ENCODE measurements at places on chromosomes 2 and 18.

GRCh38 chr2:79630060-79630459 is 117.2 kb downstream of the CTNNA2 start:
- peak; percentile 30 for DNase-seq

DNA sequence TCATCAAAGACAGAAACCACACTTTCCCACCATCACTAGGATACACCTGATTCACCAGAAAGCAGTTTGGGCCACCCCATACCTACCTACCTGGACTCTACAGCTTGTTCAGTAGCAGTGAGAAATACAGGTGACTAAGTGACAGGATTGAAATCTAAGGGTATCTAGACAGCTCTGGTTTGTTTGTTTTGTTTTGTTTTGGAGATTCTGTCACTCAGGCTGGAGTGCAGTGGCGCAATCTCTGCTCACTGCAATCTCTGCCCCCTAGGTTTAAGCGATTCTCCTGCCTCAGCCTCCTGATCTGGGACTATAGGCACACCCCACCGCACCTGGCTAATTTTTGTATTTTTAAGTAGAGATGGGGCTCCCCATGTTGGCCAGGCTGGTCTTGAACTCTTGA is 3.1 kb downstream of the TTC21B start:
- DNase-seq: no peak

DNA sequence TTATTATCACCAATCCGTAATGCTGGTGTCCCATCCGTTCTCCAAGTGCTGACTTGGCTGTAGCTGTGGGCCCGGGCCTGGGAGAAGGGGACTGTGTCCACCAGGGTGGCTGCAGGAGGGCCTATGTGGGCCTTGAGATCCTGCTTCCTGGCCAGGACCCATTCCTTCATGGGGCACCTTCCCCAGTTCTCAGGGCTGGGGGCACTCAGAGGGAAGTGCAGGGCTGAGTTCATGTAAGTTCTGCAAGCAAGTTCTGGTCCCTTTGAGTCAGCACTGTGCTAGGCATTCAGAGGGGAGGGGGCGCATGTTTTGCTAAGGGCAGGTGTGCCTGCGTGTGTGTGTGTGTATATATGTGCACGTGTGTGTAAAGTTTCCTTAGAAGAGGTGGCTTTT is 94.0 kb downstream of the GLI2 start:
- no peak for DNase-seq

- no peak for DNase-seq
These were observed 205.1 kb downstream of the TNS1 start for GRCh38 chr2:217797661-217798069.

DNA sequence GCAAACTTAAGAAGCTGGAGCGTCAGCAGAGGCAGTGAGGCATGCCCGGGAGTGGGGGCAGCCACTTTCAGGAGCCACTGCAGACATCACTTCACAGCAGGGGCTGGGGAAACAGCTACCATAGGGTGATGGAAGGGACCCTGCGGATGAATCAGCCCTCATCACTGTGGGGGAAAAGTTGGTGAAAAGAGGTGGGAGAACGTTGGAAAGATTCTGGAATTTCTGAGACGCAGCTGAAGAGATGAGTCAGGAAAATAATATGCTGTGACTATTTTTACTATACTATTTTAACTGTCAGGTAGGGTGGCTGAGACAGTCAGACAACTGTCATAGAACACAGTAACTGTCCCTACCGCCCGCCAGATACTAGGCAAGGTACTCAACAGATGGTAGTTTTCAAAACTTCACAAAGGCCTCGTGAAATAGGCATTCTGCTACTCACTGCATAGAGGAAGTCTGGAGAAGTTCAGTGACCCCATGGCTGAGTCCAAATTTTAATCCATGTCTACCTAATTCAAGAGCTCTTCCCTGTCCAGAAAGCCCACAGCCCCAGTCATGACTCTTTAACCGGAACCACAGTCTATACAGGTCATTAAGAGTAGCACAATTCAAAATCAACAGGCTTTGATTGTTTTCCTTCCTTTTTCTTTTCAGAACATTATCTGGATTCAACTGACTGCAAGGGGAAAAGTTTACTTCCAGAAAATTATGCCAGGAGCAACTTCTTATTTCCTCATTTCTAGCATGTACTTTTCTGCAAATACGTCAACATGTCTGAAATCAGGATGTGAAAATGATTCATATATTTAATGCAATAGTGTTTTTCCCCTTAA is 39.3 kb upstream of the EPB41L3 start:
- DNase-seq: peak; percentile 79

GRCh38 chr18:77073336-77074093 is 59.1 kb downstream of the MBP start:
- DNase-seq: no peak

- DNase-seq: no peak
These were observed 29.7 kb downstream of the GNLY start for GRCh38 chr2:85723707-85724360.

GRCh38 chr2:20983844-20984243 is 60.0 kb downstream of the APOB start:
- no peak for DNase-seq

DNA sequence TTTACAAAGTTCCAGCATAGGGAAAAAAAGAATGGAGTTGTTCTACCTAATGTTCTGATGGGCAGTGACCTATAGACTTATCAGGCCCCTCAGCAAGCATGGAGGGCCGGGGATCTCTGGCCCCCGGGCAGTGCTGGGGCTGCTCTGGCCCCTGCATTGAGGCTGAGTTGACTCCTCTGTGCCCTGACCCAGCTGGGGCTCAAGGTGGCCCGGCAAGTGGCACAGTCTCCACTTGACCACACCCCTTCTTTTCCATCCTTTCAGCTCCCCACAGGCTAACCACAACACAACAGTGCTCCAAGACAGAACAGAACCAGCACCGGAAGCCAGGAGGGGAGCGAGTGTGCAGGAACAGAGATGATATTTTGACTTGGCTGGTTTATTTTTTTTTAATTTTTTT is 19.9 kb downstream of the TOGARAM2 start:
- DNase-seq: no peak

DNA sequence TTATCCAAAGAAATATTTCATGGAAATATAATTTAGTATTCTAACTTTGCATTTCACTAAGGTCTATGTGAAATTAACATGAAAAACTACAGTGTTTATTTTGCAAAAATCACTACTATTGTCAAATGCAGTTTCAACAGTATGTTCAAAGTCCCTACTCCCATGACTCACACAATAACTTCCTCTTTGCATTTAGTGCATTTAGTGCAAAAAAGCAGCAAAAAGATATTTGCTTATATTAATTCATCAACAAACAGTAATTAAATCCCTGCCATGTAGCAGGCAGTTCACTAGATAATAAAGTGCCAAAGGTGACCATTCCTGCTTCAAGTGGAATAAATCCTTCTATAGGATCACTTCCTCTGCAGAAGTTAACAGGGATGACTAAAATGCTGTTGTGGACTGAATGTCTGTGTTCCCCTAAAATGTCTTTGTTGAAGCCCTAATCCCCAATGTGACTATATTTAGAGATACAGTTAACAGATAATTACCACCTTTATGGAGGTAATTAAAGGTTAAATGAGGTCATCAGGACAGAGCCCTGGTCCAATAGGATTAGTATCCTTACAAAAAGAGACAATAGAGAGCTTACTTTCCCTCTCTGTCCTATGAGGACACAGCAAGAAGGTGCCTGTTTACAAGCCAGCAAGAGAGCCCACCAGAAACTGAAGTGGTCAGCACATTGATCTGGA is 61.7 kb downstream of the STK39 start:
- no peak for DNase-seq

GRCh38 chr2:57880967-57881366 is 165.6 kb upstream of the VRK2 start:
- DNase-seq: no peak

GRCh38 chr2:235876099-235876679 is 292.0 kb downstream of the GBX2 start:
- no peak for DNase-seq

GRCh38 chr2:48278590-48278989 is 251.4 kb upstream of the STON1 start:
- DNase-seq: no peak

DNA sequence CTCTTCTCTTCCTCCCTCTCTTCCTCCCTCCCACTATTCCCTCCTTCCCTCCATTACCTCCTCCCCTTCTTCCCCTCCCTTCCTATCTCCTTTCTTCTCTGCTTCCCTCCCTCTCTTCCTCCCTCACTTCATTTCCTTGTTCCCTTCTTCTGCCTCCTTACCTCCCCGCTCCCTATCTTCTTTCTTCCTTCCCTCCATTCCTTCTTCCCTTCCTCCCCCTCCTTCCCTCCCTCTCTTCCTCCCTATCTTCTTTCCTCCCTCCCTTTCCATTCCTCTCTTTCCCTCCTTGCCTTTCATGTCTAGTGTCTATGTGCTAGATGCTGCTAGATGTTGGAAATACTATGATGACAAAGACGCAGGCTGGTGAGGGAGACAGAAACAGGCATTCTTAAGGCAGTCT is 246.0 kb downstream of the TDRD15 start:
- no peak for DNase-seq

GRCh38 chr2:105647731-105648130 is 97.0 kb upstream of the NCK2 start:
- DNase-seq: no peak

DNA sequence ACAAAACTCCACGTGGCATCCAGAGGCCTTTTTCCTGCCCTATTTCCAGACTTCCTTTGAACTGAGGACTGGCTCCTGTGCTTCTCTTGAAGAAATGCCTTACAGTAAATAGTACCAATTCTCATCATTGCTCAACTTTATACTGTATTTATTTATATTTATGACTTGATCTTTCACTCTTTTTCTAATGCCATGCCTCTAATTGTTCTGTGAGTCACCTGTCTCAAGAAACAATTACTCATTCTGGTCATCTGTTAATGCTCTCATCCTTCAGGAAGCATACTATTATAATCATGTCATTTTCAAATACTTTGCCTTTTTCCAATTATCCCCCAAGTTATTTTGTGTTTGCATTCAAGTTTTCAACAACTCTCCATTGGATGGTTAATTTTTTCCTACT is 85.9 kb downstream of the DCDC2C start:
- DNase-seq: peak; percentile 6

DNA sequence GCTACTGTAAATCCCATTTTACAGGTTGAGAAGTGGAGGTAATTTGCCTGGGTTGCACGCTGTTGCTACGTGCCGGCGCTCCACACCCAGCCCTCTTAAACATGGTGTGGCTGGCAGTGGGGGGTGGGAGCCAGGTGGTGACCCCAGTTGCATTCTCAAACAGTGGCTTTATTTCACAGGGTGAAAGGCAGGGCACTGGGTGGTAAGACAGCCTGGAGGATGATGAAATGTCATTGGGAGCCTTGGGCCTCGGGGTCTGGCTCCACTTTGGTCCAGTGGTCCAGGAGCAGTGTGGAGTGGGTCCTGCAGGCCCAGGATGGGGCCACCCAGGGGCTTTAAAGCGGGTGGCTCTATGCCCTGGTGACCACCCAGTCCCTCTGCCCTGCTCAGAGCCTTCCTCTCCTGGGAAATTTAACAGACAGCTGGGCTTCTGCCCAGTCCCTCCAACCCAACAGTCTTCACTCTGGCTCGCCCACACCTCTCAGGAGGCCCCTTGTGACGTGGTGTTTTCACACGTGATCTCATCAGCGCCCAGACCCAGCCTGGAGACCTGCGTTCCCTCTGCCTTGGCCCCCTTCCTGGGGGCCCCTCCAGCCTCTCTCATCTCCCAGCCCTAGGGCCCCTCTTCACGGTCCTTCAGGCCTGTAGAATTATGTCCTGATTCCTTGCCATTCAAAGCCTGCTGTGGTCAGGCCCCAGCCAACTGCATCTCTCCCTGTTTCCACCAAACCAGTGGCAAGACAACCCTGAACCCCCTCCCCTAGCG is 92.5 kb downstream of the INHBB start:
- no peak for DNase-seq

GRCh38 chr2:120594856-120595685 is 140.6 kb upstream of the GLI2 start:
- DNase-seq: no peak

DNA sequence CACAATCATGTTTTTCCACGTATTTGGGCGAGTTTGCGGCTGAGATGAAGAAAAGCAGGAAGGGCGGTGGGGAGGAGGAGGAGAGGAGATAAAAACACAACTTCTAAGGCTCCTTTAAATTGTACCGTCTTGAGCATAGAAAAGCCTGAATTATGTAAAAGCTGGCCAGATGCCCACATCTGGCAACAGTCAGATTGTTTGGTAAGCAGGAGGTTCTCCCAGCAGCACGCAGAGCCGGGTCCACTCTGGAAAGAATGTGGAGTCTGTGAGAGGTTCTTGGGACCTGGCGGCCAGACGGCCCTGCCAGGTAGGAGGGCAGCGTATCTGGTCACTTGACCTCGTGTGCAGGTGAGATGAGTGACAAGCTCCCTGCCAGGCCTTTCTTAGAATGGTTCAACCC is 215.3 kb upstream of the APCDD1 start:
- no peak for DNase-seq

DNA sequence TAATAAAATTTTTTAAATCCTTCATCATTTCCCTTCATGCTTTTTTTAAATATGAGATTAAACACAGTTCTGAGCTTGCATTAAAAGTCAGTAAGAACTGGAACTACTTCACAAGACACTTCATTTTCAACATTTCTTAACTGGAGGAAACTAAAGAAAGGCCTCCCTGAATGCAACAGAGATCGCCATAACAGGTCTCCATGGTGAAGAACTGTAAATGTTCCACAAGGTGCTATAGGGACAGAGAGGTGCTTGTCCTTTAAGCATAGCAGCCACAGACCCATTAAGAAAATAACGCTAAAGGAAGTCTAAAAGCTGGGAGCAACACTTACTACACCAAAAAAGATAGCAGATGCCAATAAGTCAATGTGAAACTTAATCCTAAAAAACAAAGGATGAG is 8.5 kb downstream of the STAM2 start:
- DNase-seq: no peak

- no peak for DNase-seq
These were observed 36.9 kb downstream of the NAPG start for GRCh38 chr18:10562773-10563160.

DNA sequence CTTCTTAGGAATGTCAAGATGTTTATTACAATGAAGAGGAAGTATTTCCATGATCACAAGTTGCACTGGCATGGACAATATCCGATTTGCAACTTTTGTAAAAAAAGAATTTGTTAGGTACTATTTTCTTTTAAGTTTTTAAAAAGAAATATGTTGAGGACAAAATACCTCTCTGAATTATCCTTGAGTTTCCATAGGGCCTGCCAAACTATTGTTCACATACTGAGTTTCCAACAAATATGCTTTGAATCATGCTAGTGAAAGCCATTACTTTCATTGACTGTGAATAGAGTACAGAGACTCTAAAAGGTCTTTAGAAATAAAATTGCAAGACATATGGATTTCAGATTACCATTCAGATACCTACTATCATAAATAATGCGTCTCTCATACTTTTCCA is 566.1 kb downstream of the TMEM182 start:
- no peak for DNase-seq

- DNase-seq: peak; percentile 76
These were observed 380.4 kb downstream of the TNS1 start for GRCh38 chr2:217622205-217623060.

DNA sequence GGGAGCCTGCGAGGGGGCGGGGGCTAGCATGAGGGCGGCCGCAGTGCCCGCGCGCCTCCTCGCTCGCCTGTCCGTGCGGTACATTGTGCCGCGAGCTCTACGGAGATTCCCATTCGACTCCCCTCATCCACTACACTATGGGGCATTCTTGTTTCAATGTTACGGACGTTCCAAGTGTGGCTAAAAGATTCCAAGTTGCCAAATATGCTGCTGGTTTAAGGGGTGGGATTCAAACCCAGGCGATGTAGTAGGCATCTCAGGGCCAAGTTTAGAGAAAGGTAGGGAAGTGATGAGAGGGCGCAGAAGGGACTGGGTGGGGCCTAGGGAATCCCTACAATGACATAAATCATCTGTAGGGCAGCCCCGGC is 10.0 kb upstream of the CRYBA2 start:
- DNase-seq: no peak

Data from astrocyte of the spinal cord (primary cell).